Activated T-cell treated with anti-CD3 and anti-CD28 coated beads, Interleukin-2, amount 50 U/mL, for 24 hours (primary cell): ENCODE measurements at places on chromosomes 7 and 10.

DNA sequence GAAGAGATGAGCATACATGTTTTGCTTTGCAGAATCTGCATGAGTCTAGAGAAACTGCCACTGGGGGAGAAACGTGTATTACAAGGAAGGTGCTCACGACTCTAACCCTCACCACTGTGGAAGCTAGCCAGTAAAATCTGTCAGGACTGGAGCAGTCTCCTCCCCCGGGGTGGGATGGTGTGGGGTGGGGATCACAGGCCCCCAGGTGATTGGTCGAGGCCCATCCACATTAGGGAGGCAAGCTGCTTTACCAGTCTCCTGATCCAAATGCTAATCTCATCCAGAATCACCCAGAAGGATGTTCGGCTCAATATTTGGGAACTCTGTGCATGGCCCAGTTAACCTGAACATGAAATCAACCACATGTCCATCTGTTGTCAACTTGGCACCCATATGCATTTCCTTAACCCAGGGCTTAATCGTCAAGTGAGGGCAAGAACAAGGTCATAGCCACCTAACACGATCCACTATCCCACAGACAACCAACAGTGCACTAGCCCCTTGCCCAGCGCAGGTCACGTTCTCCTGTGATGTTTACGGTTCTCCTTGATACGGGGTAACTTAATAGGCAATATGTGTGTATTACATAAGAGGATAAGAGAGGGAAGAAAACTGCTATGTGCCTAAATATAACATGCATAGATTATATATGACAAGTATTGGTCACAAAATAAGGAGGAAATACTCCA, 40.8 kb downstream of the DNAJB6 start:
- DNase-seq: no peak

DNA sequence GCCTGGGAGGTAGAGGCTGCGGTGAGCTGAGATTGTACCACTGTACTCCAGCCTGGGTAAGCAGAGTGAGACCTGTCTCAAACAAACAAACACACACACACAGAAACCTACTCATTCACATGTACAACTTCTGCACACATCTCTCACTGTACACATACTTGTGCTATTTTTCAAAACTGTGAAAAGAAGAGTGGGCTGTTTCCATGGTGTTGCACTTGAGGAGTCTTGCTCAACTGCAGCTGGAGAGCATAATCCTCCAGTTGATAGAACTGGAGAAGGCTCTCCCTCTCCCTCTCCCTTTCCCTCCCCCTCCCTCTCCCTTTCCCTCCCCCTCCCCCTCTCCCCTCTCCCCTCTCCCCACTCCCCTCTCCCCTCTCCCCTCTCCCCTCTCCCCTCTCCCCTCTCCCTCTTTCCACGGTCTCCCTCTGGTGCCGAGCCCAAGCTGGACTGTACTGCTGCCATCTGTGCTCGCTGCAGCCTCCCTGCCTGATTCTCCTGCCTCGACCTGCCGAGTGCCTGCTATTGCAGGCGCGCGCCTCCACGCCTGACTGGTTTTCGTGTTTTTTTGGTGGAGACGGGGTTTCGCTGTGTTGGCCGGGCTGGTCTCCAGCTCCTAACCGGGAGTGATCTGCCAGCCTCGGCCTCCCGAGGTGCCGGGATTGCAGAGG, 43.7 kb upstream of the DLD start:
- DNase-seq: no peak

GRCh38 chr7:143503261-143503660, 25.6 kb downstream of the TAS2R41 start:
- DNase-seq: no peak

GRCh38 chr7:150996376-150997074, 5.7 kb downstream of the NOS3 start:
- DNase-seq: no peak

DNA sequence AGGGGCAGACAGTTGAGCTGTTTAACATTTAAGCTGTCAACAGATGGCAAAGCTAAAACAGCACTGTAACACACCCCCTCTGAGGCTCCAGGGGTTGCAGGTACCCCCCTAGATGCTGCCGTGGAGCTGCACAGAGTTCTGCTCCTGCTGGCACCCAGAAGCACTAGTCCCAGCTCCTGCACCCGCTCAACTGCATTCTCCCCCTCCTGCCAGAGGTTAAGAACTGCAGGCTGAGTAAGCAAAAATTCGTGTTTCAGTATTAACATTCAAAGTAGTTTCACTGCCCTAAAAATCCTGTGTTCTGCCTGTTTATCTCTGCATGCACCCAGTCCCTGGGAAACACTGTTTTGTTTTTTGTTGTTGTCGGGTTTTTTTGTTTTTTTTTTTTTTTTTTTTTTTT, 790.8 kb upstream of the KCND2 start:
- no peak for DNase-seq

GRCh38 chr7:94042381-94042780, 38.2 kb upstream of the BET1 start:
- DNase-seq: no peak

DNA sequence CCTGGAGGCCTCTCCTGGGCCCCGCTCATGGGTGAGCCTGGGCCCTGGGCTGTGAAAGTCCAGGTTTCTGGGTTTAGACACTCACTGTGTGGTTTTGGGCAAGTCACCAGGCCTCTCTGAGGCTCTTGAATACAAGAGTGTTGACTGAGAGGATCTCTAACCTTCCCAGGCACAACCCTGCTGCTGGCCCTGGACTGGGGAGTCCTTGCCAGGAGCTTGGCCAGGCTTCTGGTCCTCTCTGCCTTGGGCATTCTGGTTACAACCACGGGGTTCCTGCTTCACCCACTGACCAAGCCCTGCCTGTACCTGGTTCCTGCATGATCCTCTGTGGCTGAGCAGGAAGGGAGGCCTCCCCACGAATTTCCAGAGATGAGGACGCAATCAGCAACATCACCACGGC, 63.6 kb upstream of the COL13A1 start:
- no peak for DNase-seq

DNA sequence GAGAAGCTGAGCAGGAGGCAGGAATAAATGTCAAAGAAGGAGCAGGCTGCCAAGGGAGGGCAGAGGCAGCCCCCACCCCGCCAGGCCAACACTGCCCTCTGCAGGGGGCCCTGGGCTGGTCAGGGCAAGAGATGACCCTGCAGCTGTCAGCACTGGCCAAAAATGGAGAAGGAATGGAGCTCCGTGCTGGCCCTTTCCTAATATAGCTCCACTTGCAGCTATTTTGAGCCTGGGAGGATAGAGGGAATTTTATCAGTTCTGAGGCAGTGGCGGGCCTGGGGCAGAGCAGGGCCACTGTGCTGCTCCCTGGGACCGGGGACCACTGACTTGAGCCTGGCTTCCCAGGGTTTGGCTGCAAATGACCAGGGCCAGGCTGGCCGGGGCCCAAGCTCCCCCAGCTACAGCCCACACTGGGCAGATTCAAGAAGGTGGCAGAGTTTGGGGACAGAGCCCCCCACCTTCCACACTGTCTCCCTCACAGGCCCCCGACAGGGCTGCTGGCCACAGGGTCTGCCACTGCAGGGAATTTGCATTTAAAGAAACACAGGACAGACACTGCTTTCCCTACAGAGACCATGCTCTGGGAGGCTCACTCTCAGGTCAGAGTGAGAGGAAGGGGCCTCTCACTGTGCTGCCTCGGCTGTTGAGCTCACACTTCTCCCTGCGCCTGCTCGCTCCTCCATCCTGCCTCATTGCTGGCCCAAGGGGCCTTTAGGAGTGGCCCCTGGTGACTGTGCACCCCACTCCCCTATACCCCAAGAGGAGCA, 16.2 kb downstream of the LDB3 start:
- no peak for DNase-seq

DNA sequence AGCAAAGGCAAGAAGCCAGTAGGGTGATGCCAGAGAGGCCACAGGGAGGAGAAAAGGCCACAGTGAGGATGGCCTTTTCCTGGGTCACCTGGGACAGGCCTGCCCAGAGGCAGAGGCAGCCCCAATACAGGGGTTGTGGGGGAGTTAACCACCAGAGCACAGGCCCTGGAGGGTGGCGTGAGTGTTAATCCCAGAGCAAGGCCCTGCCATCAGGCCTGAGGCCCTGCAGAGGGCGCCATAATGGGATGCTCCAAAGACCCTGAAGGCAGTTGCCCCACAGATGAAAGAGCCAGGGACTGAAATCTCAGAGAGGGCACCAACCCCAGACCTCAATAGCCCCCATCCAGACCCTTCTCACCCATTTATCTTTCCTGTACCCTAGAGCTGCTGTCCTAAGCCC, 23.9 kb downstream of the SLC13A4 start:
- DNase-seq: no peak

DNA sequence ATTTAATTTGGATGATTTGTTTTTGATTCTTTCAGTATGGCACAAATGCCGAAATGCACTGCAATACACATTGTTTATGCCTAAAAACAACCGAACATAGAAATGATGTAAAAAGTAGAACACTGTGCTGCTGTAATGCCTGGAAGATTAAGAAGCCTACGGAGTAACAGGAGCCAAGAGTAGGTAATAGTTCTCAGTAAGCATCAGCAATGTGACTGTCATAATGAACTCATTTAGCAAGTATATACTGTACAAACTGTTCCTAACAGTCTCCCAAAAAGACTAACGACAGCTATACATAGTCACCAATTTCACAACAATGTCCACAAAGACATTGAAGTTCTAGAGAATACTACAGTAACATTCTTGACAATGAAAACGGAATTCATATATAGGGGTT, 19.0 kb upstream of the LAMB4 start:
- DNase-seq: no peak

- DNase-seq: no peak
Observed at GRCh38 chr10:23525406-23525805, 86.5 kb downstream of the OTUD1 start.

DNA sequence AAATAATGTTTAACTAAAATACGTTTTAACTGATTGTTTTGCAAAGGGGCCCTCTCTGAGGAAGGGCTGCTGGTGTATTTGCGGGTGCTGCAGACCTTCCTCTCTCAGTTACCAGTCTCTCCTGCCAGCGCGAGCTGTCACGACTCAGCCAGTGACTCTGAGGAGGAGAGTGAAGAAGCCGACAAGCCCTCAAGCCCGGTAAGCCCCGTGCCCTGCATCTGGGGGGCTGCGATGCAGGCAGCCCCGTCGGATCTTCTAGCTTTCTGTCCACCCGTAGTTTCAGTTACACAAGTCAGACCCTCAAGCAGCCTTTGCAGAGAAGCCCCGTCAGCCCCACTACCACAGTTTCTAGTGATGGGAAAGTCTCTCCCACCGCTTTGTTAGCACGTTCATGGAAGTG, 45.1 kb downstream of the UBE3C start:
- no peak for DNase-seq
